WTC11 (cell line): ENCODE measurements at places on chromosomes 6 and 20.

GRCh38 chr6:168314948-168315347, 4.6 kb downstream of the DACT2 start:
- no peak for DNase-seq
- no peak overlapping the region for H3K4me3 ChIP-seq
- H3K27me3 ChIP-seq: peaks cover 19% of the 10 kb centered on the region

DNA sequence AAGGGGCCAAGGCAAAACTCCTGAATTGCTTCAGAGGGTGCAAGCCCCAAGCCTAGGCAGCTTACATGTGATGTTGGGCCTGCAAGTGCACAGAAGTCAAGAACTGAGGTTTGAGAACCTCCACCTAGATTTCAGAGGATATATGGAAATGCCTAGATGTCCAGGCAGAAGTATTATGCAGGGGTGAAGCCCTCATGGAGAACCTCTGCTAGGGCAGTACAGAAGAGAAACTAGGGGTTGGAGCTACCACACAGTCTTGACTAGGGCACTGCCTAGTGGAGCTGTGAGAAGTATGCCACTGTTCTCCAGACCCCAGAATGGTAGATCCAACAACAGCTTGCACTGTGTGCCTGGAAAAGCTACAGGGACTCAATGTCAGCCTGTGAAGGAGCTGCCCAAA, 179.7 kb upstream of the GJE1 start:
- H3K36me3 ChIP-seq: peaks cover 51% of the 10 kb centered on the region
- DNase-seq: no peak
- no peak overlapping the region for H3K27ac ChIP-seq
- peaks cover 6% of the 10 kb centered on the region; the same call in 1 of the 2 replicates for H3K27me3 ChIP-seq

GRCh38 chr6:123629258-123629941, 7.3 kb downstream of the TRDN start:
- no peaks in the 10 kb centered on the region for H3K27me3 ChIP-seq
- no peak for DNase-seq

DNA sequence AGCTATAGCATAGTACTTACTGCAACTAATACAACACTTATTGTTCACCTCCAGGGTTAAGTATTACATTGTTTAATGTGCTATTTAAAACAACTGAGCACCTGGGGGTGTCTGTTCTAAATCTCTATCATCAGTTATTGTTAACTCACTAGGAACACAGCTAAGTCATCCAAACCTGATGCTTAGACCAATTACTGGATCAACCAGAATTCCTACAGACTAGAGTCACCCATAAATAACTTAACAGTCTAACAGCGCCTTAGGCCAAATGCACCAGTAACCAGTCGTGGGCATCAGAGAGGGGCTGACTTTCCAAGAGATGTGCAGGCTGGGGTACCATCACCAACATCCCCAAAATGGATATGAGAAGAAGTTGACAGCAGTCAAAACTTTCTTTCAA, 110.7 kb downstream of the ADTRP start:
- H3K27ac ChIP-seq: no peak overlapping the region
- no peak for DNase-seq
- H3K27me3 ChIP-seq: 0 out of 2 replicates have a peak, but pooled peaks cover 3% of the 10 kb centered on the region
- peaks cover 23% of the 10 kb centered on the region for H3K36me3 ChIP-seq
- no peak overlapping the region for H3K4me3 ChIP-seq

GRCh38 chr20:49914310-49915117, 815 bp downstream of the SPATA2 start:
- no peak for DNase-seq
- peaks cover 19% of the 10 kb centered on the region for H3K4me1 ChIP-seq
- peaks cover 6% of the 10 kb centered on the region; the same call in 1 of the 2 replicates for H3K27me3 ChIP-seq

DNA sequence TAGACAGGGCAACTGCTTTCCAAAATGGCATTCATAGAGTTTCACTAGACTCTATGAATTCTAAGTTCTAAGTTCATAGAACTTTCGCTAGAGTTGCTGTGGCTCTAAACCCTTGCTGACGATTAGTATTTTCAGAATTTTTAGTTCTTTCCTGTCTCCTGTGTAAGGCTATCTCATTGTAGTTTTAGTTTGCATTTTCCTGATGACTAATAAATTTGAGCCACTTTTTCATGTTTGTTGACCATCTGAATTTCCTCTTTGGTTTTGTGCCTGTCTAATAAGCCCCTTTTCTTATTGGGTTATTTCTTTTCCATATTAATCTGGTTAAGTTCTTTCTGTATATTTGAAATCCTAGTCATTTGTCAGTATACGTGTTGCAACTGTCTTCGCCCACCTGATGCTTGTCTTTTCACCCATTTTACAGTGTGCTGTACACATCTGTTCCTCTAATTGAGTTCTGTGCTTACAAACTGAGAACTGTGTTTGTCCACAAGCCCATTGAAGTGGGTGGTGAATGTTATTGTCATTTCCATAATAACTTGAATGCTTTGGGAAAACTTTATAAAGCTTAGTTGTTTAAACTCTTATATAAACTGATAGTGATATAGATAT, 177.7 kb upstream of the CDYL start:
- H3K27me3 ChIP-seq: no peaks in the 10 kb centered on the region
- no peak overlapping the region for H3K27ac ChIP-seq
- H3K4me3 ChIP-seq: no peak overlapping the region
- H3K4me1 ChIP-seq: no peaks in the 10 kb centered on the region
- no peaks in the 10 kb centered on the region for H3K36me3 ChIP-seq
- DNase-seq: no peak

- no peaks in the 10 kb centered on the region for H3K27me3 ChIP-seq
- peaks cover 19% of the 10 kb centered on the region for H3K4me1 ChIP-seq
Observed at GRCh38 chr20:16566080-16566479, 7.2 kb downstream of the KIF16B start.

DNA sequence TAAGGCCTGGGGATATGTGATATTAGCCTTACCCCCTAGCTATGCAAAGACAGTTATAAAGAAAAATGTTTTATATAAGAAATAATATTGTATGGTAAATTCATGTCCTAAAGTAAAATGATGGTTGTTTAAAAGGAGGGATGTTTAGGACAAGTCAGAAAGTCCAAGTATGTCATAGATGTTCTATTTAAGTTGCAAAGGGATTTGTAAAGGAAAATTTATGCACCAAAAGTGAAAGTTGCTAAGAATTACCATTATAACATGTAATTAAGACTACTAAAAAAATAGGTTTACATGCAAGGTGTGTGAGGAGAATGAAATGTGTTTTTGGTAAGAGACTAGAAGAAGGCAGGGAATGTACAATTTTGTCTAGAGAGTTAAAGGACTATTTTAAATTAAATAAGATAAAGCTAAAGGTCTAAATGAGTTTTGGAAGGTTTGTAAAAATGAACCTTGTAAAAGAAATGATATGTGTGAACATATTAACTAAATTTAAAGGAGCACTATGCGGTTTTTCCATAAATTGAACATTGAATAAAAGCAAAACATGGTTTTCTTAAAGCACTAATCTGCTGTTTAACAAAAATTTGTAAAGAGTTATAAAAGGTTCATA, 22.7 kb upstream of the GOPC start:
- no peak for DNase-seq
- H3K36me3 ChIP-seq: peaks cover 74% of the 10 kb centered on the region
- H3K27me3 ChIP-seq: peaks cover 2% of the 10 kb centered on the region; the same call in 1 of the 2 replicates
- H3K4me3 ChIP-seq: no peak overlapping the region
- H3K4me1 ChIP-seq: peaks cover 7% of the 10 kb centered on the region

DNA sequence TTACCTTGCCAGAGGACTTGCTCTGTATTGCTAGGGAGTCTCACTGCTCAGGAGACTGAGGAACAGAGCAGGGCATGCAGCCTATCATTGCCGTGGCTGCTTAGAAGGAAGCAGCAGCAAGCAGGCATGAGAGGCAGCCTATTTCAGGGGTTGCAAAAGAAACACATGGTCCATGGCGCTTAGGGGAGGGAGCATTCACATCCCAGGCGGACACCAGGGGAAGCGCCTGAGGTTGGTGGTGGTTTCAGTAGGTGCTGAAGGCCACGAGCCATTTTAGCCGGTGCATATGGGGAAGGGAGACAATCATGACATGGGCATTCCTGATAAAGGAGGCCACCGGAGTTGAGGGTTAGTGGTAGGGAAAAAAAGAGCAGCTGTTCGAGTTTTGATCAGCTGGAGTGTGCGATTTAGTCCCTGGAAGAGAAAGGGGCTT, 20.9 kb downstream of the FARS2 start:
- H3K36me3 ChIP-seq: no peaks in the 10 kb centered on the region
- H3K4me3 ChIP-seq: no peak overlapping the region
- H3K27me3 ChIP-seq: no peaks in the 10 kb centered on the region
- DNase-seq: peak; percentile 17
- H3K27ac ChIP-seq: peak overlapping the region; percentile 45; the same call in 1 of the 2 replicates

GRCh38 chr6:94487371-94487770, 1068.0 kb upstream of the EPHA7 start:
- no peak for DNase-seq
- no peaks in the 10 kb centered on the region for H3K27me3 ChIP-seq
- no peak overlapping the region for H3K27ac ChIP-seq
- peaks cover 7% of the 10 kb centered on the region for H3K4me1 ChIP-seq

DNA sequence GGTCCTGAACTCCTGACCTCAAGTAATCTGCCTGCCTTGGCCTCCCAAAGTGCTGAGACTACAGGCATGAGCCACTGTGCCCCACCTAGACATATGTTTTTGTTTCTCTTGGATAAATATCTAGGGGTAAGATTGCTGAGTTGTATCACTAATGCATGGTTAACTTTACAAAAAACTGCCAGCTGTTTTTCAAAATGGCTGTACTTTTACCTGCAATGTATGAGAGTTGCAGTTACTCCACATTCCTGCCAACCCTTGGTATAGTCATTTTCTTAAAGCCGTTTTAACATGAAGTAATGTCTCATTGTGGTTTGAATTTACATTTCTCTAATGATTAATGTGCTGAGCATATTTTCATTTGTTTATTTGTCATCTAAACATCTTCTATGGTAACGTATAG, 289.7 kb downstream of the UTRN start:
- H3K27me3 ChIP-seq: no peaks in the 10 kb centered on the region
- no peak overlapping the region for H3K4me3 ChIP-seq
- H3K4me1 ChIP-seq: no peaks in the 10 kb centered on the region
- DNase-seq: no peak
- H3K36me3 ChIP-seq: peaks cover 31% of the 10 kb centered on the region
